Stimulated activated CD8-positive, alpha-beta memory T cell treated with anti-CD3 and anti-CD28 coated beads, Interleukin-4, amount 100 ng/mL, for 1 hour (primary cell): ENCODE measurements at places on chromosomes 1 and 21.

GRCh38 chr1:65949933-65950332, 157.2 kb downstream of the PDE4B start:
- no peak for DNase-seq

DNA sequence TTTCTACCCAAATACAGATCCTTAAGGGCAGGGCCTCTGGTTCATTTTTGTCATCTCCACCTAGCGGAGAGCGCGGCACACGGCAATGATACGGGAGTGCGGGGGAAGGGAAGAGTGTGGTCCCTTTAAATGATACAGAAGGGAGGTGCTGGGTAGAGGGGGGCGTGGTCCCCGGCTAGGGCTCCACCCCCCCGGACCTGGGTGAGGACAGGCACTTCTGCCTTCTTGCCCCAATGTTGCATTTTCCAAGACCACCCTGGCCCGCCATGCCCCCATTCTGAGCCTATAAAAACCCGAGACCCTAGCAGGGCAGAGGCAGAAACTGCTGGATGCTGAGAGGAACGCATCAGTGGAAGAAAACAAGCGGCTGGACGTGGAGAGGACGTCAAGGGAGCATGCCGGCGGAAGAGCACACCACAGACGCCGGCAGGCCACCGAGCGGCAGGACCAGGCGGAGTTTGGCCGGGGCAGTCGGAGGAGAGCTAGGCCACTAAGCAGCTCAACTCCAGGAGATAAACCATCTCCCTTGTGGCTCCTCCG, 30.0 kb downstream of the LRRC3 start:
- DNase-seq, result no peak

- no peak for DNase-seq
Measured at GRCh38 chr1:899636-900317, 23.9 kb upstream of the SAMD11 start.

- no peak for DNase-seq
Measured at GRCh38 chr1:175471039-175471800, 272.2 kb downstream of the TNR start.

DNA sequence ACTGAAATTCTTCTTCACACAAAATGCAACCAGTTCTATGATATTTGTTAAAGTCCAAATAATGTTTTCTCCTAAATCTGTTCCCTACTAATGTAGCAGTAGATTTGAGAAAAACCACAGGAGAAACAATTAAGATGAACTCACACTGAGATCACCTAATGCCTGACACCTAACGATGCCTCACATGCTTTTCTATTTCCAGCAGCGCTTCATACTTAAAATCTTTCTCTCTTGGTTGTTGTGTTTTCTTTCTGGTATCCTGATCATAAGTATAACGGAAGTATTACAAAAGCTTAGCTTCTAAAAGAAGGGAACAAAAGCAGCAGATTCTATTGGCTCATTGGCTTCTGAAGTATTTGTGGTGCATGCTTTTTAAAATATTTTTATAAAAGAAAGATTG, 267.2 kb upstream of the SGIP1 start:
- no peak for DNase-seq

GRCh38 chr21:38300141-38300578, 43.4 kb downstream of the KCNJ15 start:
- no peak for DNase-seq

DNA sequence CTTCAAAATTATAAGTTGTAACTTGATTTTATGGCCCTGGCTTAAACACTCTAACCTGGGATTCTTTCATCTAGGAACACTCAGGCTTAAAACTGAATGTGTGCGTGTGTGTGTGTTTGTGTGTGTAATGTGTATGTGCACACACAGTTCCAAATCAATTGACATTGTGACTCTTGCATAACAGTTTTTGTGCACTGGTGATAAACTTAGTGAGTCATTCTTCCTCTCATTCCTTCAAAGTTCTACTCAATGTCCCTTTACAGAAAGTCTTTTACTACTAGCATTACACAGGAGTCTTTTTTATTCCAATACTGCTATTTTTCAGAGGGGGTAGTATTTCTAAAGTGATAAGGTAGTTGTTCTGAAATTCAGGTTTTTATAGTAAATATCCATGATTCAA, 943.6 kb downstream of the KCNT2 start:
- DNase-seq, result no peak

- DNase-seq, result no peak
Measured at GRCh38 chr1:47317841-47318240, 3.9 kb upstream of the STIL start.

DNA sequence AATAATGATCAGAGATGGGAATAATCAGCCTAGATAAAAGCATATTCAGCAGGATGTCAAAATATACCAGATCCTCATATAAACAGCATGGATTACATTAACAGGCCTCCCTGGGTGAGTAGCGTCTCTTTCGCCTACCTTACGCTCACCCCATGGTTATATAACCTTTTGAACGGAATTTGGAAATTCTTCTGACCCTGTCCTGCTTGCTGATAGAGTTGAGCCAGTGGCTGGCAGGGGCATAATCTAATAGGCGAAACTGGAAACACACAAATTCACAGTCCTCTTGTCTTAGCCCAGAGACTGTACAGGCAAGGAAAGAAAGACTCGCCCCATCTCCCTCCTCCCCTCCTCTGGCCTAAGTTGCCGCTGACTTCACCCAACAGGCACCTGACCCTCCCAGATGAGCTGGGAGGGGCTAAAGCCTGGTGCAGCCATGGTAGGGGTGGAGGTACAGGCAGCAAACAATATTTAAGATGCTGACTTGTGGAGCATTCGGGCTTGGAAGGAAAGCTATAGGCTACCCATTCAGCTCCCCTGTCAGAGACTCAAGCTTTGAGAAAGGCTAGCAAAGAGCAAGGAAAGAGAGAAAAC, at the start of gene ANGPTL7:
TSS of gene ANGPTL7 (plus strand) at position 498 of the 594 bp plus-strand sequence. CDS start 225 bp downstream, outside the sequence.
- DNase-seq, result no peak

DNA sequence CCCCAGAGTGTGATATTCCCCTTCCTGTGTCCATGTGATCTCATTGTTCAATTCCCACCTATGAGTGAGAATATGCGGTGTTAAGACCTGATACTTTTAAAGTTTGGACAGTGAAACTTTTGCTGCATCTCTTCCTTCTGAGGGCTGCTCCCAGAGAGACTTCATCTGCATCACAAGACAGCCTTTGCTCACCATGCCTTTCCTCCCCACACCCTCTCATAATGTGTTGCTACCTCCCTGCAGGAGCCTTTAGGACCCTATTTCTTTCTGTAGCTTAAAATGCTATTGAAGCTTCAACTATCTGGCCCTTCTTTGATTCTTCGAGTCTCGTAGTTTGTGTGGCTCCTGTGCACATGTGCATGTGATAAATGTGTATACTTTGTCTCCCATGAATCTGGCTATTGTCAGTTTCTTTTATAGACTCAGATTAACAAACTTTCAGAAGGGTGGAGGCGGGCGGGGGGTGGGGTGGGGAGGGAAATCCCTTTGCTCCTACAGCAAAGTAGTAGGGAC, 23.7 kb downstream of the LEPR start:
- no peak for DNase-seq

DNA sequence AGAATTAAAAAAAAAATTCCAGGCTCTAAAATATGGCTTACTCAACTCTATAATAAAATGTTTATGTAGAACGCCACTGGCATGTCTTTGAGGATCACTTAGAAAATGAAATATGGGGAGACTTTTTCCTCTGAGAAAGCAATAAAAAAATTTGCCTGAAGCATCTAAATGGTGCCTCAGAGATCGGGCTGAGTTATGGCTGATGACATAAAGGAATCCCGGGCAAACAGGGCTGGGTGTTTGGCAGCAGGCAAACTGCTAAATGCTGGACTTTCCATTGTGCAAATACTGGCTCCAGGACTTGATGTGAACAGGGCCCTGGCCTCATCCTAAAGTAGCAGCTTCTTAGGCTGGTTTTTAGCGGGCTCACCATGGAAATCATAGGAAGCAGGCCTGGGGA, 44.5 kb upstream of the C1orf87 start:
- DNase-seq, result no peak

GRCh38 chr1:167200749-167201148, 19.9 kb upstream of the POU2F1 start:
- DNase-seq, result no peak

DNA sequence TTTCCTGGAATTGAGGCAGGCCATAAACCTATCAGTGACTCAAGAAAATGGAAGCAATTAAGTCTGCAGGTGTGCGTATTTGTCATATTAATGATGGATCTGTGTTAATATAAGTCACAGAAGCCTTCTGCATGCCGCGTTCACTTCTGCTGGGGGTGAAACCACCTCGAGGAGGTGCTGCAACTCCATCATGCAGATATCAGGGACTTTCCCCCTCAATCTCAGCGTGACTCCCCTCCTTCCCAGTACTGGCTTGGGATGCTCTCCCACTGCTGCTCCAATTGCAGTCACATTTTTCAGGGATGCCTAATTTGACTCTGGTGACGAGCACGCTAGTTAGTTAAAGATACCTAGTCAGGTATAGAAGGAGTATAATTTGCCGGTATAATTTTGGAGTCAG, 87.5 kb downstream of the ASTN1 start:
- DNase-seq, result no peak

DNA sequence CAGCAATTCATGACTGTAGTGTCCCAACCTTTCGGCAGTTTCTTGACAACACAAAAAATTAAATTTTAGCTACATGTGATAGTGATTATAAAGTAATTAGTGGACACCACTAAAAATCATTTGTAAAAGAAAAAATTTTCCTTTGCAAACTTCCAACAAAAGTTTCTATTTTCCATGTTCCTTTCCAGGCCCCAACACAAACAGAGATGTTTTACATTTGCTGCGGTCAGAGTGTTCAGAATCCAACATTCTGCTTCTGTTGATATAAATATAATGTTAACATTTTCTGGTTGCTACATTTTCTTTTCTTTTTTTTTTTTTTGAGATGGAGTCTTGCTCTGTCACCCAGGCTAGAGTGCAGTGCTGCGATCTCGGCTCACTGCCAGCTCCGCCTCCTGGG, 54.9 kb upstream of the WLS start:
- no peak for DNase-seq

DNA sequence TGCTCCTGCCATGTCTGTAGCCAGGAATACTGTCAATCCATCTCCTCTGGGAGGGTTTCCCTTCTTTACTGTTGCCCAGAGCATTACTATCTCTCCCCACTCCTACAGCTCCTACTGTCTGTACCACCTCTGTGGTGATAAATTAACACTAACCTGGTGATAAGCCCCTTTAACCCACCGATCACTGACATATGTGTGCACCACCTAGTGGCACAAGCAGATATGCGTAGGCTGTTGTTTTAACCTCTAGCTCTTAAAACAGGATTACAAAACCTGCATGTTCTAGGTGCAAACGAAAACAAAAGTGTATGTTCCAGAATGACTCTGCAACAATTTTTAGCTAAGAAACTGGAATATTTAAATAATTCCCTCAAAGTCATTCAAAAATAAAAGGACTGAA, 93.9 kb upstream of the BEND5 start:
- no peak for DNase-seq

DNA sequence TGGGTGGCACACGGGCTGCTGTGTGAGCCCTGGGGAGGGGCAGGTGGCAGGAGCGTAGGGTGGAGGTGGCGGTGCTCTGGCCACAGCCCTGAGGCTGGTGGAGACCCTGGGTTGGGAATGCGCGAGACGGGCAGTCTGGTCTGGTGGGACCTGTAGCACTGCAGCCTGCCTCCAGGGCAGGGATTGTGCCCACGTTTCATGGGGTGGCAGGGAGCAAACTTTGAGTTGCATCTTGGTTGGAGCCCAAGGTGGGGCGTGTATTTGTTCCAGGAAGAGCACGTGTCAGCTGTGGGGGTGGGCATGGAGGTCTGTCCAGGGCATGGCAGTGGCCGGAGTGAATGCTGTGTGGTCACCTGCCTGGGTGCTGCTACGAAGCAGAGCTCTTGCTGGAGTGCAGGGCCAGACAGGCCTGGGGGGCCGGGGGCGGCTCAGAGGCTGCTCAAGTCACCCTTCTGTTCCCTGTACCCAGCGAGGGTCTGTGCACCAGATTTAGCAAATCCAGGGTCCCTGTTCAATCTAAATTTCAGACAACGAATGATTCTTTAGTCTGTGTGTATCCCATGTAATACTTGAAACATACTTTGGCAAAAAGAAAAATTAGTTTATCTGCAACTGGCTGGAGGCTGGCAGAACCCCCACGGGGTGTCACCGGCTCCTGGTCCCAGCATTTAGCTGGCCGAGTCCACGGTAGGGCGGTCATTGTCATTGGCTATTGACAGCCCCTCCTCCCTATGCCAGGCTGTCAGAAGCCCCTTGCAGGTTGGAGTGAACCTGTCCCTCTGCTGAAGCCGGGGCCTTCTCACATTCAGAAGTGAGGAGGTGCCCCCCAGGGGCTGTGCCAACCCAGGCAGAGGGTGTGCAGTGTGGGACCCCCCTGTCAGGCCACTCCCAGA, 27.3 kb downstream of the KRTAP10-1 start:
- no peak for DNase-seq

- DNase-seq, result no peak
Measured at GRCh38 chr1:67855961-67856360, 22.7 kb upstream of the GNG12 start.

DNA sequence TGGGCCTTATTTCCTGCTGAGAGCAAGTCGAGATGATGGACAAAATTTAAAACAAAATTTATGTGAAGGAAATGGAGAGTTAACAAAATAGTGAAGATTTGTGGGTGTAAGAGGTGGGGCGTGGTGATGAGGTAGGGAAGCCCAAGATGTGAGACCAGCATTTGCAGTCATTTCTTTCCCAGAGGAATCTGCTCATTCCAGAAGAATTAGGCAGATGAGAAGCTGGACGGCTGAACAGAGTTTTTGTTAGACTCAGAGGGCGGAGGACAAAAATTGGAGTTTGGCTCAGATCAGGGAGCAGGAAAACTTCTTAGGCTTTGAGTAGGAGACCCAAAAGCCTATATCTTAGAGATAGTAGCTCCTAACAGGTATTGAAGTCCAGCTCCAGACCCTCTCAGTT, 65.3 kb downstream of the CAMTA1 start:
- DNase-seq, result no peak
